Psoas muscle (tissue), 8 donors: ENCODE measurements at places on chromosomes 2 and 18. TPM values are rescaled to one million over a fixed set of nuclear protein-coding genes. Genes with fewer than 3 reads are reported as not detected.

The CNGA3 gene
- total RNA-seq = not detected

The SNED1 gene
- total RNA-seq = 8.6 TPM

The AMER3 gene
- not detected for total RNA-seq

The SCYGR4 gene
- not detected for total RNA-seq

The POTEE gene
- not detected for total RNA-seq

The PPP1R1C gene
- total RNA-seq = not detected

The TEX44 gene
- not detected for total RNA-seq

The TMEFF2 gene
- not detected for total RNA-seq

The SERPINB2 gene
- 0.20 TPM for total RNA-seq

DNA sequence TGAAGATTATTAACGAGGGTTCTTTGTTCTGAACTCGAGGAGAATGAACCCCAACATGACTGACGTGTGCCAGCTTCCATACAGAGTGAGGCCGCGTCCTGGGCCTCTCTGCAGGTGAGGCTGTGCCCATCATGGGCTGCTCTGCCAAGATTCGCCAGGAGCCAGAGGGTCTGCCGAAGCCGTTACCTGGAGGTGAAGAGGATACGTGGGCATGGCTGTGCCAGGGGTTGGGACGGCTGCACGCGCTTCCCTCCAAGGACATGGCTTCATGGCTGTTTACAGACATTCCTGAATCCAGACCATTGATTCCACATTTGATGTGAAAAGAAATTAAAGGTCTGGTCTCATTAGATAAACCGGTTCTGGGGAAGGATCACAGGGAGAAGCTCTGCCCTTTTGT lies 211.4 kb upstream of the SALL3 start:
- no peak for DNase-seq
- no peak overlapping the region for H3K27ac ChIP-seq
- H3K4me1 ChIP-seq = no peaks in the 10 kb centered on the region

- peaks cover 20% of the 10 kb centered on the region for H3K36me3 ChIP-seq
- peaks cover 29% of the 10 kb centered on the region for H3K4me1 ChIP-seq
- DNase-seq = no peak
- H3K27me3 ChIP-seq = no peaks in the 10 kb centered on the region
Observed at GRCh38 chr2:101821828-101822458, 124.4 kb downstream of the MAP4K4 start.

DNA sequence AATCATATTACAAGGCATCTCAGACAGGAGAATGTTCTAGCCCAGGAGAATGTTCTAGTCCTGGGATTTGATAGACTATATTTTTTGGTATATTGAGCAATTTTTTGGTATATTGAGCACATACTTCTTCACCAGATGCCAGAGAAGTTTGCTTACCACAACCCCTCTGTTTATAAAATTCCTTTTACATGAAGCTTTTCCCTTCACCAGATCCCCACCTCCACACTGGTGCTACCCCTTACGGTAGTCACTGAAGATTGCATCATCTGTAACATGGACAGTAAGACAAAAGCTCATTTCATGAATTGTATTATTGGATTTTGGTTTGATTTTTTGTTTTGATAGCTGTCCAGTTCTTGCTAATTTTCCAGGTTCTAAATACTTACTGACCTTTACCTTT lies 7.2 kb upstream of the HNMT start:
- no peaks in the 10 kb centered on the region for H3K4me1 ChIP-seq
- no peaks in the 10 kb centered on the region for H3K36me3 ChIP-seq
- H3K27ac ChIP-seq = no peak overlapping the region
- no peak for DNase-seq
- no peak overlapping the region for H3K4me3 ChIP-seq

- peak; percentile 90 for DNase-seq
- peaks cover 80% of the 10 kb centered on the region for H3K4me1 ChIP-seq
- no peaks in the 10 kb centered on the region for H3K36me3 ChIP-seq
- H3K4me3 ChIP-seq = peak overlapping the region; percentile 36
Observed at GRCh38 chr2:109173311-109174171, 44.5 kb downstream of the SH3RF3 start.

GRCh38 chr2:19653509-19653908 lies 248.3 kb downstream of the TTC32 start:
- no peaks in the 10 kb centered on the region for H3K4me1 ChIP-seq
- no peaks in the 10 kb centered on the region for H3K36me3 ChIP-seq
- no peaks in the 10 kb centered on the region for H3K27me3 ChIP-seq

- H3K36me3 ChIP-seq = no peaks in the 10 kb centered on the region
- DNase-seq = no peak
- H3K4me3 ChIP-seq = no peak overlapping the region
- H3K4me1 ChIP-seq = peaks cover 37% of the 10 kb centered on the region
Observed at GRCh38 chr2:20578266-20578894, 72.5 kb downstream of the HS1BP3 start.
